ENCODE measurements at places on chromosomes 2 and 18. TPM values are rescaled to one million over a fixed set of nuclear protein-coding genes. Genes with fewer than 3 reads are reported as not detected.

TNFAIP6 gene
- 0.42 TPM for total RNA-seq

HNMT gene
- not detected for total RNA-seq

PID1 gene
- 4.6 TPM for total RNA-seq

RND3 gene
- total RNA-seq: 62.6 TPM

GRCh38 chr2:41963661-41964525 lies 83.9 kb upstream of the PKDCC start:
- no peak for DNase-seq

DNA sequence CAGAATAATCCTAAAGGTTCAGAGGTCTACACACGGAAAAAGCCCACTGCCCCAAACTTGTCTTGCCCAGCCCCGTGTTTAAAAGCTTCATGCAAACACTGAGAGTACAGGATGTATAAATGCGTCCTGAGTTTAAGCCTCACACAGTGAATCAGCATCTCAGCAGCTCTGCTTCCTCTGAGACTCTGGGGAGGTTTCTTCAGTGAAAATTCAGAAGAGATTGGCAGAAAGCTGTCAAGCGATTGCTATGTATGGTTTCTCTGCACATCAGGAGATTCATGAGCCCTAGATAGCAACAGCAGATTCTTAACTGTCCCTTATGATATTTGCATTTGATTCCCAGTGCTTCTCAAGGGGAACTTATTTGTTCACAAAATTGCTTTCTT lies 27.1 kb downstream of the CRACDL start:
- DNase-seq: peak; percentile 72

- peak; percentile 39 for DNase-seq
Measured at GRCh38 chr2:29580223-29580622, 341.2 kb downstream of the ALK start.

- DNase-seq: no peak
Measured at GRCh38 chr2:157363612-157364101, 38.0 kb upstream of the ERMN start.

DNA sequence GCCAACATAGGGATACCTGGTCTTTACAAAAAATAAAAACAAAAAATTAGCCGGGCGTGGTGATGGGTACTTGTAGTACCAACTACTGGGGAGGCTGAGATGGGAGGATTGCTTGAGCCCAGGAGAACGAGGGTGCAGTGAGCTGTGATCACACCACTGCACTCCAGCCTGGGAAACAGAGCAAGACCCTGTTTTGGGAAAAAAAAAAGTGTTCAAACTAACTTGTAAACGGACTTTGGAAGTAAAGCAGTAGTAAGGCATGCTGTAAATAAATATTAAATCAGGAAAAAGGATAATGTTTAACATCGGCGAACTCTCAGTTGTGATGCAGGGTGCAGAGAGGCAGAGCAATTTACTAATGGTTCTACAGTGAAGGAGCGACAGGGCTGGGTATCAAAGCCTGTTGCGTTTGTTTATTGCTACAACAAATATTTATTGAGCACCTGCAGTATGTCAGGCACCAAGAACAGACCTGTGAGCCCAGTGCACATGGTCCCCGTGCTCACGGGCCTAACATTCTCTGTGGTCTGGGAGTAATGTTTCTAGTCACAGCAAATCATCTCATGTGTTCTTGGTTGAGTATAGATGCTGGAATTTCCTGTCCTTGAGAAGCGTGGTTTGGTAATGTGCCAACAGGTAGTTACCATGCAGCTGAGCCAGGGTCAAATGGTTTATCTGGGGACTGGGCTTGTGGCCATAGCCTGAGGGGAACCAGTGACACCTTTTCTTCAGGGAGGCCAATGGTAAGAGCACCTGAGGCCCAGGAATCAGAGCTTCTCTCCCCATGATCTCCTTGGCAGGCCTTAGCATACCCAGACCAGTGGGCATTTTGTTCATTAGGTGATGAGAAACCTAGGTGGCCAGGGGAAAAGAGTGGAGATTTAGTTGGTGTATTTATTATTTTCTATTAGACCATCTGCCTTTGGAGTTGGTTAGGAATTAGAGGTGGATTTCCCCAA lies 27.9 kb upstream of the GREB1 start:
- peak; percentile 64 for DNase-seq

All from HT1080 (cell line).